Astrocyte (in vitro differentiated cells and primary cell): ENCODE measurements at places on chromosomes 6 and 20.

GRCh38 chr6:37460805-37461204 is 27.8 kb downstream of the CMTR1 start:
- peaks cover 21% of the 10 kb centered on the region for H3K4me1 ChIP-seq
- DNase-seq = no peak
- peaks cover 27% of the 10 kb centered on the region for H3K36me3 ChIP-seq
- no peaks in the 10 kb centered on the region for H3K27me3 ChIP-seq
- H3K27ac ChIP-seq = no peak overlapping the region

- H3K27me3 ChIP-seq = no peaks in the 10 kb centered on the region
- no peak overlapping the region for H3K4me3 ChIP-seq
- no peak for DNase-seq
- peaks cover 13% of the 10 kb centered on the region for H3K4me1 ChIP-seq
These were observed 5.5 kb upstream of the JAG1 start for GRCh38 chr20:10679269-10679668.

DNA sequence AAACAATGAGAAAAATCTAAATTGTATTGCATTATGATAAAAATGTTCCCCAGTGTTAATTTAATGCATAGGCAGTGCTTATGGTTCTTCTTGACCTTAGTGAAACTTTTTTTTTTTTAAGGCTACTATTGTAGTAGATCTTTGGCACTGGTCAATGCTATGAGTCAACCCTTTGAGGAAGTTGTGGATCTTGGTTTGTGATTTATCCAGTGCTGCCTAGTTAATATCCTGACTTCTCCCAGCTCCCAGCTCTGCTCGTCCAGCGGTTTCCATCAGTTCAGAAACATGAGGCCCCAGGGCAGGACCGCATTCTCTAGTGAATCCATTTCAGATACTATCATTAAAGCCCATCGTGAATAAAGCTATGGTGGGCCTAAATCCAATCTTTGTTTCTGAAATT is 364.5 kb upstream of the JARID2 start:
- H3K27me3 ChIP-seq = no peaks in the 10 kb centered on the region
- H3K4me3 ChIP-seq = no peak overlapping the region
- no peak overlapping the region for H3K27ac ChIP-seq
- peak; percentile 82 for DNase-seq

- no peaks in the 10 kb centered on the region for H3K36me3 ChIP-seq
- H3K4me3 ChIP-seq = no peak overlapping the region
- no peaks in the 10 kb centered on the region for H3K27me3 ChIP-seq
- DNase-seq = peak; percentile 60
- H3K27ac ChIP-seq = no peak overlapping the region
- H3K4me1 ChIP-seq = no peaks in the 10 kb centered on the region
These were observed 23.4 kb downstream of the COL21A1 start for GRCh38 chr6:56223995-56224394.

DNA sequence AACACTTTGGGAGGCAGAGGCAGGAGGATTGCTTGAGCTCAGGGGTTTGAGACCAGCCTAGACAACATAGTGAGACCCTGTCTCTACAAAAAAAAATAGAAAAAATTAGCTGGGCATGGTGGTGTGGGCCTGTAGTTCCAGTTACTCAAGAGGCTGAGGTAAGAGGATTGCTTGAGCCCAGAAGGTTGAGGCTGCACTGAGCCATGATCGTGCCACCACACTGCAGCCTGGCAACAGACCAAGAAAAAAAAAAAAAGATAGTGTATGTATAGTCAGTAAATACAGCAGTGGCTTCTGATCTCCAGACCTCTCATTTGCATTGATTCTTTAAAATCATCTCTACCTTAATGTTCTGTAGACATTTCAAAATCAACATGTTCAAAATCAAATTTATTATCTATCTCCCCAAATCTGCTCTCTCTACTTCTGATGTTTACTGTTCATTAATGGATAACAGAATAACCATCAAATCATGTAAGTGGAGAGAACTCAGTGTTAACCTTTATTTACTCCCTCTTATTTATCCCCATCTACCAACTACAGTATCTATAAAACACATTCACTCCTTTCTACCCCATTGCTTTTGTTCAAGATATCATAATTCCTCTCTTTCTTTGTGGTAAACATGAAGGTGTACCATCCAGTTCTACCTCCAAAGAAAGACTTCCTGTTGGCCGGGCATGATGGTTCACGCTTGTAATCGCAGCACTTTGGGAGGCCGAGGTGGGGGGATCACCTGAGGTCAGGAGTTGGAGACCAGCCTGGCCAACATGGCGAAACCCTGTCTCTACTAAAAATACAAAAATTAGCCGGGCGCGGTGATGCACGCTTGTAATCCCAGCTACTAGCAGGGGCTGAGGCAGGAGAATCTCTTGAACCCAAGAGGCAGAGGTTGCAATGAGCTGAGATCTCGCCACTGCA is 7.7 kb downstream of the PROCR start:
- peaks cover 3% of the 10 kb centered on the region for H3K36me3 ChIP-seq
- no peaks in the 10 kb centered on the region for H3K4me1 ChIP-seq
- H3K27me3 ChIP-seq = no peaks in the 10 kb centered on the region

DNA sequence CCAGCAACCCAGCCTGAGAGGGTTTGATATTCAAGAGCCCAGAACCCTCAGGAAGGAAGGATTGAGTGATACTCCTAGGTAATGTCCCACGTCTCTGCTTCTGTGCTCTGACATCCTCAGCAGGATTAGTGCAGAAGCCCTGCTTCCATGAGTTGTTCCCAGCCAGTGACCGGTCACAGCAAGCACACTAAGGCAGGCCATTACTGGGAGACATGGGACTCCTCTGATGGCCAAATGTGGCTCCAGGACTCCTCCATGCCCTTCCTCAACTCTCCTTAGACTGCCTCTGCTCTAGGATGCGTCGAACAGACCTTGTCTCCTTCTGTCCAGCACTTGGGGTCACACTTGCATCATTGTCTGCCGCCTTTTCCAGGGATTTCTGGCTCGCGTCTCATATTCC is 7.6 kb downstream of the HLA-A start:
- no peaks in the 10 kb centered on the region for H3K27me3 ChIP-seq
- DNase-seq = no peak
- no peak overlapping the region for H3K27ac ChIP-seq

- peak overlapping the region; percentile 55 for H3K27ac ChIP-seq
- peaks cover 24% of the 10 kb centered on the region for H3K4me1 ChIP-seq
- H3K27me3 ChIP-seq = no peaks in the 10 kb centered on the region
- peaks cover 18% of the 10 kb centered on the region for H3K36me3 ChIP-seq
These were observed 622 bp downstream of the SS18L1 start for GRCh38 chr20:62143957-62144825.

GRCh38 chr6:6003621-6004366 is 2.9 kb downstream of the NRN1 start:
- no peak overlapping the region for H3K4me3 ChIP-seq
- H3K36me3 ChIP-seq = no peaks in the 10 kb centered on the region
- no peak for DNase-seq
- H3K27me3 ChIP-seq = peaks cover 93% of the 10 kb centered on the region

- DNase-seq = no peak
- no peaks in the 10 kb centered on the region for H3K27me3 ChIP-seq
- H3K4me1 ChIP-seq = no peaks in the 10 kb centered on the region
- H3K4me3 ChIP-seq = no peak overlapping the region
- no peak overlapping the region for H3K27ac ChIP-seq
- H3K36me3 ChIP-seq = no peaks in the 10 kb centered on the region
These were observed 58.6 kb downstream of the SNAI1 start for GRCh38 chr20:50041246-50041873.

GRCh38 chr20:47951521-47951971 is 166.3 kb upstream of the SULF2 start:
- H3K4me1 ChIP-seq = peaks cover 22% of the 10 kb centered on the region
- H3K4me3 ChIP-seq = no peak overlapping the region
- peaks cover 2% of the 10 kb centered on the region for H3K27me3 ChIP-seq
- peak; percentile 60 for DNase-seq
- H3K36me3 ChIP-seq = no peaks in the 10 kb centered on the region
- H3K27ac ChIP-seq = peak overlapping the region; percentile 62

DNA sequence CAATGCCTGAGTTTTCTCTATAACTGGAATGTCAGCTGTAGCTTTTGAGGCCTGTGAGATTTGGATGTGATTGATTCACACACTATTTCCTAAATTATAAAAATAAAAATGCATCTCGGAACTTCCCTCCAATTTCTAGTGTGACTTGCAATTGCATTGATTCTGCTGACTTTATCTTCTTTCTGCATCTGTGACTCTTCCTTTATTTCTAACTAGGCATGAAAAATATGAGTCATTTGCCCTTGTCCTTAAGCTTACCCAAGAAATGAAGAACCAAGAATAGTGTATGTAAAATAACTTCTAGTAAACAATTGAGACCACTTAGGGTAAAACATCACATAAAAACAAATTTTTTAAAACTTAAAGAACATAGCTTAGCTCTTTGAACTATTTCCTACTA is 12.9 kb downstream of the OR2J2 start:
- DNase-seq = no peak
- no peak overlapping the region for H3K27ac ChIP-seq
- no peaks in the 10 kb centered on the region for H3K27me3 ChIP-seq
- no peaks in the 10 kb centered on the region for H3K36me3 ChIP-seq
- H3K4me1 ChIP-seq = no peaks in the 10 kb centered on the region

DNA sequence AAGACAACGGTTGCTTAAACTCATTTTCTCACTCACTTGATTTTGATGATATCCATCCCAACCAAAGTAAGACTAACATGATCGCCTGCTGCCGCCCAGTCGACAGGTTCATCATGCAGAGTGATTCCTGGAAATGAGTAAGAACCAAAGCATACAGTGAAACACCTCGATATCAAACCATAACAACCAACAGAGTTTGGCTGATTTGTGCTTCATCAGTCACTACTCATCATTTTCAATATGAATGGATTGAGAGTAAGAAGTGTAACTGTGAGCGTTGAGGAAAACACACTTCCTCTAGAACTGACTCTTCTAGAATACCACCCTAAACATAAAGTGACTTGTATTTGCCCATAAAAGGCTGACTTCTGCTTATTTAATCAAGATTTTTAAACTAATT is 29.2 kb upstream of the ALDH8A1 start:
- no peak overlapping the region for H3K4me3 ChIP-seq
- no peak overlapping the region for H3K27ac ChIP-seq
- peaks cover 25% of the 10 kb centered on the region for H3K36me3 ChIP-seq
- no peaks in the 10 kb centered on the region for H3K4me1 ChIP-seq
- DNase-seq = no peak

DNA sequence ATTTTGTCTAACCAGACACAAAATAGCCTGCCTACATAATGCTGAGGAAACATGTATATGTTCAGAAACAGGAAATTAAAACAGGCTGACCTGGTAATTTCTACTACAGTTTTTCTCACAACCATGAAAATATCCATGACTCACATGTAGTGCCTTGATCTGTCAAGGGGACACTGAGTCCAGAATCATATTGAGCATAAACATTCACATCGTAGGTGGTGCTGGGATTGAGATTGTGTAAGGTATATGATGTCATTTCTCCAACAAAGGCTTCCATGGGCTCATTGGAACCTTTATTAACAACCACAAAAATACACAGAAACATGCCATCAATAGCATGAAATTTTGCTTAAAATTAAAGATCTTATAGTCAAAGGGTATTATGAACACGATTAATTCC is 80.9 kb downstream of the COL12A1 start:
- no peak overlapping the region for H3K4me3 ChIP-seq
- H3K36me3 ChIP-seq = peaks cover 23% of the 10 kb centered on the region
- no peaks in the 10 kb centered on the region for H3K4me1 ChIP-seq
- DNase-seq = no peak
- no peak overlapping the region for H3K27ac ChIP-seq

GRCh38 chr6:135703621-135704020 is 147.9 kb upstream of the PDE7B start:
- no peak overlapping the region for H3K27ac ChIP-seq
- DNase-seq = no peak
- no peak overlapping the region for H3K4me3 ChIP-seq
- H3K27me3 ChIP-seq = no peaks in the 10 kb centered on the region
- no peaks in the 10 kb centered on the region for H3K4me1 ChIP-seq

DNA sequence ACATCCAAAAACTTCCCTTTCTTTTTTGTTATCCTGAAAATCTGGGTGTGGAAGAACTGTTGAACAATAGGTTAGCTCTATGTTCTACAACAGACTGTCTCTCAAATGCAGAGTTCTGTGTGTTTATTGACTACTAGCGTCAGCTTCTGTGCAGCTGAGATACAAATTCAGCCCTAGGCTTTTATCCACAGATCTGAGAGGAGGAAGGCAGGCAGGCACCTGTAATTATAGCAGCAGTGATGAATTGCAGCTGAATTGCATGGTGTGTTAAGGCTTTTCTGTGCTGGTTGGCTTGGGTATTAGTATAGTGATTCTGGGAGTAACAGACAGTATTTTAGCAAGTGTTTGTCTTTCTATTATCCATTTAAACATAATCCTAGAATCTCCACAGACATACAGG is 24.4 kb downstream of the GRIK2 start:
- H3K4me3 ChIP-seq = no peak overlapping the region
- H3K27ac ChIP-seq = no peak overlapping the region
- DNase-seq = no peak

DNA sequence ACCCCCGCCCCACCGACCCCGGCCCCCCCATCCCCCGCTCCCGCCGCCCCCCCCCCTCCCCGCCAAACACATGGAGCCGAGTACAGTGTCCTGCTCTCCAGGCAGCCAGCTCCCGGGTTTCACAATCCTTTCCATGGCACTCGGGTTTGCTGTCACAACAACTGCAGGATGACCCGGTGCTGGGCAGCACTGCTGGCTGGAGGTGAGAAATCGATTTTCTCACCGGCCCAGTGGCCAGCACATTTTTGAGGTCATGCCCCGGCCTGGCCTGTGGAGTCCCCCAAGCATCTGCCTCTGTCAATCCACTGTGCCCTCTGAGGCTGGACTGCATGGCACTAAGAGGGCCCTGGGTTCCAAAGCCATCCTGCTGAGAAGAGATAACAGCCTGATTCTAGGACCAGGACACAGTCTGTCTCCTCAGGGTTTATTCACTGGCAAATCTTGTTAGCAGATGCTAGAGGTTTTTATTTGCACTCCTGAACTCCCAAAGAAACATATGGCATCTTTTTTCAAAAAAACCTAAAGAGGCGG is 129.5 kb downstream of the NFATC2 start:
- H3K4me3 ChIP-seq = no peak overlapping the region
- no peaks in the 10 kb centered on the region for H3K27me3 ChIP-seq
- H3K27ac ChIP-seq = no peak overlapping the region
- peaks cover 5% of the 10 kb centered on the region for H3K36me3 ChIP-seq

DNA sequence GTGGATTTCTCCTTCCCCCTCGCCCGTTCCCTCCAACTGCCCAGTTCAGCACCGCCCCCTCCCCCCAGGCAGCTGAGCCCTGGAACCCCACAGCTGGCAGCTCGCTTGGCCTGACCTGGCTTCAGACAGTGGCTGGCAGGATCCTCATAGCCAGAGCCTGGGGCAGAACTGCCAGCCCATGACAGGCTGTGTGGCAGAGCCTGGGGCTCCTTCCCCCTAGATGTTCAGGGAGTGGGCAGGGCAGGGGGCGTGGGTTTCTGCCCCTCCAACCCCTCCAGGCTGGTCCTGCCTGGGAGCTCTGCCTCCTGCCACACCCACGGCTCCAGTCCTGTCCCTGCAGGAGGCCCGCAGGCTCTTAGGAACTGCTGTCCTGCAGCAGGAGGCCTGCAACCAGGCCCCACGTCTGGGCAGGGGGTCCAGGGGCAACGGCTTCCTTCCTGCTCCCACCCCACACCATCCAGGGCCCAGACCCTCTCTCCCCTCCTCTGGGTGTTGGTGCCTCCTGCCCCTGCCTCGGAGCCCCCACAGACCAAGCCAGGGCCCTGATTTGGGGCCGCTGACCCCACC is 9.6 kb upstream of the KCNQ2 start:
- H3K4me1 ChIP-seq = peaks cover 3% of the 10 kb centered on the region
- no peak for DNase-seq
- H3K27ac ChIP-seq = no peak overlapping the region
- H3K4me3 ChIP-seq = no peak overlapping the region
- H3K27me3 ChIP-seq = peaks cover 6% of the 10 kb centered on the region
